ENCODE measurements at places on chromosomes 4 and X.

DNA sequence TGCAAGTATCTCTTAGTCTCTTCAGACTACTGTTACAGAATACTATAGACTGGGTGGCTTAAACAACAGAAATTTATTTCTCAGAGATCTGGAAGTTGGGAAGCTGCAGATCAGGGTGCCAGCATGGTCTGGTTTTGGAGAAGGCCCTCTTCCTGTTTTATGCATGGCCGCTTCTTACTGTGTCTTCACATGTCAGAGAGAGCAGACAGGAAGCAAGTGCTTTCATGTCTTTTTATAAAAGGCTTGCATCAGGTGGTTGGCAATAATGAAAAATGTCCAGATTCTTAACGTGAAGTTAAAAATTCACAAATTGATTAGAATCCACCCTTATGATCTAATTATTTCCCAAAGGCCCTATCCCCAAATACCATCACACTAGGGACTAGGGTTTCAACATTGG is 284.9 kb downstream of the RPA4 start:
- DNase-seq, result no peak

GRCh38 chr4:88202443-88202842 is 44.0 kb upstream of the ABCG2 start:
- DNase-seq, result no peak

DNA sequence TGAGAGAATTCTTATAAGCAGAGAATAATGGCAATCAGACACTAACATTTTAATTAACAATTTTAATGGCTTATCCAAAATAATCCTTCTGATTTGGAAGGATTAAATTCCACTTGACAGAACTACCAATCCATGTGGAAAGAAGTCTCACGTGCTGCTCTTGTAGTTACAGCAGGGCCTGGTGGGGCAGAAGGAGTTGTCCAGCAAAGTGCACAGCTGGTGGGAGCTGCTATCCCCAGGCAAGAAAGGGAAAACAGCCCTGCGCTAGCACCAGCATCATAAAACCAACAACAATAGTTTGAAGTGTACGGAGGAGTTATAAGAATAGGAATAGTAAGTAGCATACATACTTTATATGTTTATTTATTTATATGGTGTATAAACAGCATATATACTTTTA is 127.4 kb upstream of the TRIM2 start:
- no peak for DNase-seq

DNA sequence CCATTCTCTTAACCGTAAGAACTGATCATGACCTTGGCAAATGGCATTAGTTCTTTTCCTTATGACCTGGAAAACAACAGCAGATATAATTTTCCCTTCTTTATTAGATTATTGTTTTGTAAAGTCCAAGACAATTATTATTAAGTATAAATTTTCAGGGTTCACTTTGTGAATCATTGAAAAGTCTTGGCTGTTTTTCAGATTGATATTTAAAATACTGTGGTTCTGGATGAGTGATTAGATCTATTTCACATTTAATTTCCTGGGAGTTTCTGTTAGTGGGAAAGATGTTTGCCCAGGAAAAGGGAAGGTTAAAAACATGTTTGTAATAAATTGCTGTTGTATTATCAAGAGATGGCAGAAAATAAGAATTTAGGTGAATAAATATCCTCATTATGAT is 194.9 kb downstream of the TLL1 start:
- no peak for DNase-seq

GRCh38 chrX:68992821-68993397 is 164.1 kb downstream of the EFNB1 start:
- no peak for DNase-seq

DNA sequence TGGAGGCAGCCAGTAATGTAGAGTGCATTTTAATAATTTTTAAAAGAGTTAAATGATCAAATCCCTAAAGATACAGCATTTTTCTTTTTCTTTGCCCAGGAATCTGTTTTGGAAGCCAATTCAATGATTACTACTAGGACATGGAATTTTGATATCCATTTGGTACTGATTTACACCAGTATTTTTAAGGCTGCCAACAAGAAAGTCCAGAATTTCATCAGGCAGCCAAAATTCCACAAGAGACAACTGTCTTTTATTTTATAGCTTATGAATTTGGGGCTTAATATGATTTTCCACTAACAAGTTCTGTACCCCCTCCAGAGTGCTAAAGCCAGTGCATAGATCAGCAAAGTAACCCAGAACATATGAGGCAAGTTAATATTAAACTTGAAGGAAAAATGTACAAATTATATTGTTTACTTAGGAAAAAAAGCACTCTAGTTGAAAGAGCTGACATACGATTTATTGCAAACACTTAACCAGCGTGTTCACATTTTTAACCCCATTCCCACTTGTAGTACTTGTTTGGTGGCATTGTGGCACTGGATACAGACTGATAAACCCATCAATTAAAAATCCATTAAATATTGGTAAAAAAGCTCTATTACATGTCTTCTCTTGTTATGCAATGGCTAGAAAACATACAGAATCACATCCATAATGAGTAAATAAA is 259.7 kb downstream of the DCHS2 start:
- DNase-seq, result no peak

DNA sequence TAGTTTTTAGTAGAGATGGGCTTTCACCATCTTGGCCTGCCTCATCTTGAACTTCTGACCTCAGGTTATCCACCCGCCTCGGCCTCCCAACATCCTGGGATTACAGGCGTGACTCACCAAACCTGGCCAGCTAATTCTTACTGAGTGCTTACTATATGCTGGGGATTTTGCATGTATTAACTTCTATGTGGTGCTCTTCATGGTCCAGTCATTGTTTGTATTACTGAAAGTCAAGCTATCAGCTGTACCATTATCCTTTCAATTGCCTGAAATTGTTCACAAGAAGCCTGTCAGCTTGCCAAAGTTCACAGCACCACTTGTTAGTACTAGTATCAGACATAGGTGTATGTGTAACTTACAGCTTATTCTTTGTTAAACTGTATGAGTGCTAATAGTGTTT is 1272.1 kb downstream of the ARAP2 start:
- no peak for DNase-seq

DNA sequence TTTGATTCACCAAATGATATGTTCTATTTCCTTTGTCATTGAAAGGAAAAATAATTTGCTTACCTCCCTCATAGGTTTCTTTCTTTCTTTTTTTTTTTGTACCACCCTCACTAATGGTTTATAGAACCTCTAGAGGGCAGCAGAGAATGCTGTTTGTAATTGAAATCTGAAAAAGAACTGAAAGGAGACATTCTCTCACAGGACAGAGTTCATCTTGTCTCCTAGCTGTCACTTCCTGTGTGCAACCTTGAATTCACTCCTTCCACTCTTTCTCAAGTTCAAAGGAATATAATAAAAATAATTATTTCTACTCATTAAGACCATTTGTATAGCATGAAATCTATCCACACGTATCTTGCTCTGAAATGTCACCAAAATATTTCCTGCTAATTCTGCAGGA is 51.0 kb downstream of the GUCY1B1 start:
- DNase-seq, result peak; percentile 93

GRCh38 chrX:7280520-7280919 is 132.6 kb upstream of the PUDP start:
- DNase-seq, result no peak

DNA sequence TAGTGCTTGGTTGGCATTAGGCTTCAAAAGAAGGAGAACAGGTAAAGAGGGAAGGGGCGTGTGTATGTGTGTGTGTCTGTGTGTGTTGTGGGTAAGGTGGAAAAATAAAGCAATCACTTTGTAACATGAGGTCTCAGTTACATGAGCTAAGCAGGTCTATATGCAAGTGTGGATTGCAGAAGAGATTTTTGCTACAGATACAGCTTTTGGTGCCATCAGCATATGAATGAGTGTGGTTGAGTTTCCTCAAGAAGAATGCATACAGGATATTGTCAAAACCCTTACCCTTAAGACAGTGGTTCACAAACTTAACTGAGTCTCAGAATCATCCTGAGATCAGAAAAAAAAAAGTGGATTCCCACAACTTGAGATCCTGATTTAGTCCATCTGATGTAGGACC is 220.5 kb upstream of the HTR2C start:
- DNase-seq, result peak; percentile 73

GRCh38 chr4:102639598-102639997 is 121.2 kb downstream of the MANBA start:
- DNase-seq, result no peak

DNA sequence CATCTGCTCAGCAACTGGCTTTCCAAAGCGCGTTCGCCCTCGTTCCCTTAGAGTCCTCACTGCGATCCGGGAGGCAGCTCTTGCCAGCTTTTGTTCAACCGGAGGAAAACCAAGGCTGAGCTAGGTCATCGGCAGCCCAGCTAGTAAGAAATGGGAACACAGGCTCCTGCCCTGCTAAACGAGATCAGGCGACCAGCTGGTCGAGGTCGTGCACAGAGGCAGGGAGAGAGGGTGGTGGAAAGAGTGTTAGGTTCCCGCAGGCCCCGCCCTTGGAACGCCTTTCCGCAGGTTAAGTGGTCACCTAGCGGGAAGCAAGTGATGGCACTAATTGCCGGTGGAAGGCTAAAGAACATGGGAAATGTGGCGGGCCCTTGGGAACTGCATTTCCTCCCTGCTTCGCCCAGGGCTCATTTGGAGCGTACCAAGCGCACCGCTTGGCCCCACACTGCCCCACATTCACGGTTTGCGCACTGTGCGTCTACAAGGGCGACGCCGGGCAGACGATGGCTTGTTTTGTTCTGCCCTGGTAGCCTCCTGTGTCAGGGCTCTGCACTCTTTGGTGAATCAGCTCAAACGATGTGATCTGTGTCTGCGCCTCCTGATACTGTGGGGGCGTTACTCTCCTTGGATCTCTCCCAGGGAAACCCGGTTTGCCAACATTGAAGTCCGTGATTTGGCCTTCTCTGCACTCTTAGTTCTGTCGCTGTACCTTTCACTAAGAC is 7.2 kb upstream of the PRDM8 start:
- peak; percentile 61 for DNase-seq

DNA sequence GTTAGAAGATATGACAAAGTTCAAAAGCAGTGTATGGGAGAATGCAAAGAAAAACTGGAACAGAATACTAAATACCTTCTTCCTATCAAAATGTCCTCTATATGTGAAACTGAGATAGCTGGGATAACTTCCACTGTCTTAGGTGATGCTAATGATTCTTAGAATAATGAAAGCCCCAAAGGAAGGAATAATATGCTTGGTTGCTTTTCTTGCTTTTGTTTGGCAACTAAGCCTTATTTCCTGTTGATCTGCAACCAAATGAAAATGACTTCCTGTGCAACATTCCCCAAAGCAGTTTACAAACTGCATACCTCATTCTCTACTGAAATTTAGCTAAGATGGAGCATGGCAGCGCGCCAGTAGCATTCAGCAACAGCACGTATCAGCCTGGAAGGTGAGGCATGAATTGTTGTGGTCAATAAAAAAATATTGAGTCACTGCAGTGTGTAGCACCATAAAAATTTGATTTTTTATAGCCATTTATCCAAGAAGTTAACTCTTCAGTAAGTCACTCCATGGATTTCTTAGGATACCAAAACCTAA is 18.7 kb downstream of the NDNF start:
- DNase-seq, result peak; percentile 3

- DNase-seq, result peak; percentile 92
These were observed 134.2 kb downstream of the PTTG2 start for GRCh38 chr4:38094419-38094818.

GRCh38 chr4:16503421-16504100 is 277.3 kb upstream of the TAPT1 start:
- DNase-seq, result no peak

GRCh38 chr4:1748465-1748995 is 27.2 kb downstream of the TACC3 start:
- DNase-seq, result peak; percentile 71

DNA sequence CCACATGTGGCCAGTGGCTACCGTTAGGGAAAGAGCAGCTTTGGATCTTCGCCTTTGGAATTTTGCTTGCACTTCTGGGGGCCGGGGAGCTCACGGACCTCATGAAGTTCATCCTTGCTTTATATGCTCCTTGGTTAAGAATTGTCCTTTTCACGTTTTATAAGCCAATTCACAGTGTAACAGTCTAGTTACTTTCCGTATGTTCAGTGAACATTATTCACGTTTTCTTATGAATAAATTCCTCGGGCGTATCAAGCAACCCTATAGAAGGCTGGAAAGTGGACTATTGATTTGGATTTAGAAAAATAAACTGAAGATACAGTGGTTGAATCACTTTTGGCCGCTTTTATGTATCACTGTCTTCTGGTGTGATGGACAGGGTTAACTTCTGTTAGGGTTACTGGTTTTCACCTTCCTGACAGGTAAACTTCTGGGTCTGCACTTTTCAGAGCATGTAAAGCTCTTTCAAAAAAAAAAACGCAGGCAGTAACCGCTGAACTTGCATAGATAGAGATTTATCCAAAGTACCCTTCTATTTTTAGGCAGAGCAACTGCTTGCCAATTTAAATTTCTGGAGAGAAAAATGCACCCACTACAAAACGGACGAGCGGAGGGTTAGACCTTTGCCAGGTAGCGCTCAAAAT is 569 bp upstream of the PDLIM5 start:
- DNase-seq, result no peak

DNA sequence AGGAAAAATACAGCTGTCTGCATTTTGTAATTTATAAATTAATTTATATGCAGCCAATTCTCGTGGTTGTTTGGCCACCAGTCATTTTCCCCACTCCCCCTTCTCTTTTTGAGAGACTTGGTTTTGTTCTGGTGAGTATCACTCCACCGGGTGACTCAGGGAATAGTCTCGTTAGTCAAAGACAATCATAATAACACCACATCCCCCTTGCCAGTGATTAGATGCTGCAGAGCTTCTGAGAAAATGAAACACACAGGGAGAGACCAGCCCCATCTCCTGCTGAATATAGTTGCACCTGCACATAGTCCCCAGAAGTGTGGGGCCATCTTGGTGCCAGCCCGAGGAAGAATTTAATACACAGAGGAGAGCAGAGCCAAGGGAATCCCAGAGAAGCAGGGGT is 8.0 kb upstream of the FNIP2 start:
- no peak for DNase-seq

- no peak for DNase-seq
These were observed 41.7 kb upstream of the SRD5A3 start for GRCh38 chr4:55304303-55304702.

GRCh38 chr4:7655511-7656243 is 220.9 kb upstream of the PSAPL1 start:
- DNase-seq, result no peak

DNA sequence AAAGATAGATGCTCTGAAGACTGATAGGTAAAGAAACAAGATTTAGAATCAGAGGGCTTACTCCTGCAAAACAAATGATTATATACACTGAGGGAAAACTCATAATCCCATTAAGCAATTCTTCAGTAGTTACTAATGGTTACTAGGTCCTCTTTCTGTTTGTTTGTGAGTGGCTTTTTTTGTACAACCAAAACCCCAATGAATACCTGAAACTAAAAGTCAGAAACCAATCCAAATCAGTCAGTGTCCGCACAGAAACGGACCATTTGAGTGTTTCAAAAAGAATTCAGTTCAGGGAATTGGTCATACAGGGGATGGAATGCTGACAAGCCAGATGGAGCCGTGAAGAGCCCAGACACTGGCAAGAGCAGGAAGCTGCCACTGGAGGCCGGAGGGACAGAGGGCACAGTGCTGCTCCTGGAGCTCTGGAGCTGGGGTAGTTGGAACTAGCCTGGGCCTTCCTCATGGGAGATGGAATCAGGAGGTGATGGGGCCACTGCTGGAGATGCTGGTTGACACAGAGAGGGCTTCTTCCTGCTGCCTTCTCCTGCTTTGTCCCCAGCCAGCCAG is 31.9 kb downstream of the SETD7 start:
- DNase-seq, result no peak

Data from mesendoderm (in vitro differentiated cells).